Colonic mucosa (tissue), 4 donors: ENCODE measurements at places on chromosomes 3 and 15. TPM values are rescaled to one million over a fixed set of nuclear protein-coding genes. Genes with fewer than 3 reads are reported as not detected.

DNA sequence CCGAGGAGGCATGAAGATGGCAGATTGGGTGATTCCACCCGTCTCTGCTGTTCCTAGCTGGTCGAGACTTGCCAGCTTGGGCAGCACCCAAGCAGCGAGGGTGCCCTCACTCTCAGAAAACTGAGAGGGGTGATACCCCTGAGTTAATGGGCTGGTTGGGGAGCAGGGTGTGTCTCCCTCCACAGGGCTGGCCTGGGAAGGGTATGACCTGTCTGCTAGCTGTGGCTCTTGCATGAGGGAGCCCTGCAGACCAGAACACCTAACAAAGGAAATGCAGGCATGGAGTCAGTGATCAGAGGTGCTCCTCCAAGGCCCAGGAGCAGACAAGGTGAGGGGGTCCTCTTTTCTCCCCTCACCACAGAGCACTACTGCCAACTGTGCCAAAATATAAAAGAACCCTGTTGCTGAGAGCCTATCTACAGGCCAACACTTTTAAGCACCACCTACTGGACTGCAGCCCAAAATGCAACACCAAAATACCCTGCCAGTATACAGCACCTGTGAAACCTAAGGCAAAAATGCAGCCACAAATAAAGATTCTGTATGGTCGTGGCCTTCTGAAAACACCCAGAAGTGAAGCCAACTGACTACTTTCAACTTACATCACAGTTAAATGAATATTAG lies 35.8 kb upstream of the PPM1L start:
- H3K27me3 ChIP-seq, result no peaks in the 10 kb centered on the region
- no peaks in the 10 kb centered on the region for H3K4me1 ChIP-seq
- no peaks in the 10 kb centered on the region for H3K36me3 ChIP-seq
- DNase-seq, result no peak
- no peak overlapping the region for H3K27ac ChIP-seq

DNA sequence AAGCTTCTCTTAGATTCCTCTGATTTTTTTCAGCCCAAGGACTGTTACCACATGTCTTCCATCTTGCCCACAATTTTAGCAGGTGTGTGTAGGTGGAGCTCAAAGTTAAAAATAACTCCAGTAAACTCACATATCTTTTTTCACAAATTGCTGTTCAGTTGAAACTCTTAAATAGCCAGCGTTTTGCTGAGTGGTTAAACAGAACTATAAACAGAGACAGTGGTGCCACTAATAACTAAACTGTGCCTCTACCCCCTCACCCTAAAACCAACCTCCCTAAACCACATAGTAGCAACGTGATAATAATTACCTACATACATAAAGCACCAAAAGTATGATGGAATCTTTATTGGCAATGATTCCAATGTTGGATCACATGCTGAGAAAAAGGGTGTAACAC lies 525.1 kb downstream of the PDCD6IP start:
- DNase-seq, result no peak
- H3K36me3 ChIP-seq, result no peaks in the 10 kb centered on the region
- H3K4me1 ChIP-seq, result no peaks in the 10 kb centered on the region
- H3K27ac ChIP-seq, result no peak overlapping the region

DNA sequence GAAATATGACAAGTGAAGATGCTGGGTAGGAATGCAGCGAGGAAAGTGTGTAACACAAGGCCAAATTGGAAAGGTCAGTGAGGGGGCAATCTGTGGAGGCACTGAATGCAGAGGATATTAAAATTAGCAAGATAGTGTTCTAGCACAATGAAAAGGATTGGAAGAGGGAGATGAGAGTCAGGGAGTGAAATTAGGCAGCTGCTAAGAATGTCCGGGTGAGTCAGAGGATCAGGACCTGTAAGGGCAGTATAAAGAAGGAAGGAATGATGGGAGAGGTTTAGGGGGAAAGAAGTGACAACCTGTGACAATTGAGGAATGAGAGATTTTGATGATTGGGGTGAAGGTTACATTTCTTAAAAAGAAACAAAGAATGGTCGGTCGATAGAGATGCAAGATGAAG lies 103.5 kb downstream of the UBE3A start:
- H3K36me3 ChIP-seq, result no peaks in the 10 kb centered on the region
- H3K27me3 ChIP-seq, result no peaks in the 10 kb centered on the region
- no peak overlapping the region for H3K4me3 ChIP-seq
- no peaks in the 10 kb centered on the region for H3K4me1 ChIP-seq

DNA sequence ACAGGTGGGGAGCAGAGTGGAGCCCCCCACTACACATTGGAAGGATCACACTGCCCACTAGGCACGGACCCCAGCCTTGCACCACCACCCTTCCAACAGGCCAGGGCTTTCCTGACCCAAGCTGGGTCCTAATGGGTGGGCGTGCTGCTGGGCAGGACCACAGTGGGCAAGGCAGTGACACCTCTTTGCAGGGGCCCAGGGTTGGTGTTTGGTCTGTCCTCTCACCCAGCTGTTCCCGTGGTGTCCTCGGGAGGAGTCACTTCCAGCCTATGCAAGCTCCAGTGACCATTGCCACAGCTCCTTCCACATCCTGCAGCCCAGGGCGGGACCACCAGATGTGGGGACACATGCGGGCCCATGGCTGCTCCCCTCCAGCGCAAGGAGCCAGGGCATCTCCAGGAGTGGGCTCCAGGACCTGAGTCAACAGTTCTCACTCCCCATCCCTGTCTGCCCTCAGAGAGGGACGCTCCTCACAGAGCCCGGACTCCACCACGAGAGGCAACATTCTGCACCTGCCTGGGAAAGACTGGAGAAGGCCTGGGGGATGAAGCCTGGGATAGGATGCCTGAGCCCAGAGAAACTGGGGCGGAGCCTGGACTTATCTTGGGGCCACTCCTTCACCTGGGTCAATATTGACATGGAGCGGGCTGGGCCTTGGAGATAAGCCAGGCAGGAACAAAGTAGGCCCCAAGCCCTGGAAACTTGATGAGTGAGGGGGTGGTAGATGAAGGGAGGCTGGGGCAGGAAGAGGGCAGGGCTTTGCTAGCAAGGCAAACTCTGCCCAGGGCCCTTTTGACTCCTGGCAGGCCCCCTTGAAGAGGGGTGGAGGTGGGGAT lies 3.9 kb upstream of the VILL start:
- H3K4me3 ChIP-seq, result no peak overlapping the region
- no peaks in the 10 kb centered on the region for H3K36me3 ChIP-seq
- H3K27ac ChIP-seq, result peak overlapping the region; percentile 91
- H3K4me1 ChIP-seq, result peaks cover 22% of the 10 kb centered on the region
- DNase-seq, result peak; percentile 96

GRCh38 chr3:184513276-184514170 lies 48.1 kb upstream of the EPHB3 start:
- peaks cover 3% of the 10 kb centered on the region for H3K27me3 ChIP-seq
- no peak overlapping the region for H3K27ac ChIP-seq
- H3K36me3 ChIP-seq, result no peaks in the 10 kb centered on the region

- no peak overlapping the region for H3K4me3 ChIP-seq
- H3K4me1 ChIP-seq, result no peaks in the 10 kb centered on the region
- no peak overlapping the region for H3K27ac ChIP-seq
- DNase-seq, result no peak
- no peaks in the 10 kb centered on the region for H3K36me3 ChIP-seq
Observed at GRCh38 chr3:127647166-127647844, 18.3 kb downstream of the PODXL2 start.

- H3K27ac ChIP-seq, result peak overlapping the region; percentile 36
- H3K27me3 ChIP-seq, result no peaks in the 10 kb centered on the region
- H3K4me3 ChIP-seq, result no peak overlapping the region
- H3K4me1 ChIP-seq, result no peaks in the 10 kb centered on the region
- DNase-seq, result no peak
Observed at GRCh38 chr3:108453565-108453964, 56.8 kb downstream of the MYH15 start.

- no peak overlapping the region for H3K27ac ChIP-seq
- no peak overlapping the region for H3K4me3 ChIP-seq
- no peaks in the 10 kb centered on the region for H3K4me1 ChIP-seq
Observed at GRCh38 chr3:28050885-28051284, 190.5 kb upstream of the CMC1 start.

DNA sequence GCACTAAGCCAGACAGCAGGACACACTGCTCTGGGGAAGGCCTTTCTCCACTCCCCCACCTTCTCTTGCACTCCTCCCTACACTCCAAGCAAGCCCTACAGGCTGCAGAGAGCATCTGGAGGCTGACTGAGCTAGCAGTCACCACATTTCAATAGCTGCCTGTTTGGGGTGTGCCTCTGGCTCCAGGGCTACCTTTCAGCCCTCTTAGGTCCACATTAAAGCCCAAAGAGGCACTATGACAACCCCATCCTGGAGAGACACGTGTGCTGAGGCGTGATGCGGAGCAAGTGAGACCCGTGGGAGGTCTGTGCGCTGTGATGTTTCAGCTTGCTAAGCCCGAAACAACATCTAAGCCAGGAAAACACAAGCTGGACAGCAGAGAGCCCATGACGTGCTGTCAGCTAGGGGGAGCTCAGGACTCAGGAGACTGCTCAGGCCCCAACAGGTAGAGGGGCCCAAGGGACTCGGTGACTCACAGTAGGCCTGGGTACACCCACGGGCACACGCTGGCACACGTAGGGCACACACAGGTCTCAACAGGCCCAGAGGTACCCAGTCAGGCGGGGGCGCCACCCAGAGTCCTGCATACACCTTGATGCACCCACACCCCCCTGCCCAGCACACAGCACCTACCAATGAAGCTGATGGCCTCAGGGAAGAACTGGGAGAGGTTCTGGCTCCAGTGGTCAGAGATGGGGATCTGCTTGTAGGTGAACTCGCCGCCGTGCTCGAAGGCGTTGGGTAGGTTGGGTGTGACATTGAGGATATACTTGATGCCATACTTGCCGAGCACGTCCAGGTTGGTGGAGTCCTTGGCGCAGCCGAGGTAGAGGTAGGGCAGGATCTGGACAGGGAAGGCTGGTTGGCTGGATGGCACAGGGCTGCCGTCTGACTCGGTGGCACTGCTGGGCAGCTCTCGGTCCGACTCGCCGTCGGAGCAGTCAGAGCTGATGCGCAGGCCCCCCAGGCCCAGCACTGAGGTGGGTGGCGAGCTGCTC lies 2.8 kb downstream of the DUSP7 start:
- no peak overlapping the region for H3K4me3 ChIP-seq
- peak overlapping the region; percentile 78 for H3K27ac ChIP-seq

- H3K27ac ChIP-seq, result no peak overlapping the region
- H3K27me3 ChIP-seq, result no peaks in the 10 kb centered on the region
- no peak for DNase-seq
Observed at GRCh38 chr3:140834266-140835037, 107.2 kb upstream of the SLC25A36 start.

DNA sequence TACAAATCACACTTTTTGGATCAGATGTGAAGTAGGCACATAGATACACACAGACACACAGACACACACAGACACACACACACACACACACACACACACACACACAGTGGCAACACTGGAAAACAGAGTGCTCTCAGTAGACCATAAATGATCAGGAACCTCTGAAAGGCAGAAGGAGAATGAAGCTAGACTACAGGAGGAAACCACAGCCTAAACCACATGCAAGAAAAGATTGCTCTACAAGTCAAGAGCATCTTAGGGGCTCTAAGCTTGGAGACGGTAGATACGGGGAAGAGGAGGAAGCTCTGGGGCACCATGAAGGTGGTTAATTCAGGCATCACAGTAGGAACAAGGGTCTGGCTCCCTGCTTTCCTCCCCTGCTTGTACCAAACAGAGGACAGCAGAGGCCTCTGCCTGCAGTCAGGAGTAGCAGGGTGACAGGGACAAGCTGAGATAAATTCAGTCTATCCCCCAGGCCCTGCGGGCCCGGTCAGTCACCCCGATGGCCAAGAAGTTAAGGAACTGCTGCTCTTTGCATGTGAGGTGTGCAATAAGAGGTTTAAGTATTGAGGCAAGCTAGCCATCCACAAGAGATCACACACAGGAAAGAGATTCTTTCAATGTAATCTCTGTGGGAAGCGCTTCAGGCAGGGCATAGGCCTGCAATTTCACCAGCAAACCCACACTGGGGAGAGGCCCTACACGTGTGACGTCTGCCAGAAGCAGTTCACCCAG lies 23.5 kb upstream of the ARPIN start:
- H3K4me1 ChIP-seq, result no peaks in the 10 kb centered on the region
- DNase-seq, result no peak
- H3K27me3 ChIP-seq, result no peaks in the 10 kb centered on the region

DNA sequence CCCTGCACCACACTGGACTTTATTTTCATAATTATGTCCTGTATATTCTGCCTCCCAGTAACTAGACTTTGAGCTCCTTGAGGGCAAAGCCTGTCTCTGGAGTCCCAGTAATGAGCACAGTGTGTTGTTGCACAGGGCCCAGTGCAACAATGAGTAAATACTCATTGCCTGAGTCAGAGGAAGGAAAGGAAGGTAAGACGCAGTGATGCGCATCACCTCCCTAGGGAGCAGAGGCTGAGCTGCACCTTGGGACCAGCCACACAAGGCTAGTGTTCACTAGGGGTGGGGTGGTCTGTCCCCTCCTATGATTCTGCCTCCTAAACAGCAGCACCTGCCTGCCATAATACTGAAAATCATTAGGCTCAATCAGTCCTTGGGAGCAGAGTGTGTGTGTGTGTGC lies 86.6 kb upstream of the ADAMTSL3 start:
- no peaks in the 10 kb centered on the region for H3K36me3 ChIP-seq
- H3K27me3 ChIP-seq, result no peaks in the 10 kb centered on the region

DNA sequence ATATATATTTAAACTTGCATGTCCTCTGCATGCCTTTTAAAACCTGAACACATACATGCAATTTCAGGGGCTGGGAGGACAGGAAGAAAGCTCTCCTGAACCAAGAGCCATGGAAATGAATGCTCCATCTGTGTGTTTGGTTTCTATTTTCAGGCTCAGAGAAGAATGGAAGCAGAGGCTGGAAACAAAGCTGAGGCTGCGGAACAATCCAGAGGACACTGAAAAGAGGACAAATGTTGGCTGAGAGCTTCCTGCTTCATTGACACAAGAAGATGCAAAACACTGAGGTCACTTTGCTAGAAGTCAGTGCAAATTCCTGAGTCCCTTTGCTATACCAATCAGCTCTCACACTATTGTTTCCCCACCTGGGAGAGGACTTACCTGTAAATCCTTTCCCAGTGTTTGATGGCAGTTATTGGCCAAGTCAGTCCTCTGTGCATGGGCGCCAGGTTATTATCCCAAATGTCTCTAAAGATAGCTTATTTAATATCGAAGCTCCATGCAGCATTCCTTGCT lies 12.7 kb downstream of the FAM240A start:
- no peak overlapping the region for H3K27ac ChIP-seq
- peaks cover 3% of the 10 kb centered on the region for H3K4me1 ChIP-seq
- H3K27me3 ChIP-seq, result no peaks in the 10 kb centered on the region
- no peak overlapping the region for H3K4me3 ChIP-seq
- H3K36me3 ChIP-seq, result no peaks in the 10 kb centered on the region
- DNase-seq, result no peak

GRCh38 chr15:98891301-98891700 lies 116.3 kb downstream of the PGPEP1L start:
- H3K4me3 ChIP-seq, result no peak overlapping the region
- DNase-seq, result no peak
- no peaks in the 10 kb centered on the region for H3K36me3 ChIP-seq
- no peaks in the 10 kb centered on the region for H3K27me3 ChIP-seq

GRCh38 chr3:182063742-182064141 lies 352.0 kb downstream of the SOX2 start:
- no peak overlapping the region for H3K4me3 ChIP-seq
- DNase-seq, result no peak
- no peak overlapping the region for H3K27ac ChIP-seq
- H3K36me3 ChIP-seq, result no peaks in the 10 kb centered on the region
- no peaks in the 10 kb centered on the region for H3K4me1 ChIP-seq

GRCh38 chr3:42502429-42503250 lies at the start of gene VIPR1:
Gene VIPR1 (plus strand): TSS chr3:42502643. CDS start chr3:42502736, 93 bp downstream.
- H3K27ac ChIP-seq, result peak within 1 kb of the TSS; percentile 73
- no peaks in the 10 kb centered on the region for H3K36me3 ChIP-seq
- peak; percentile 95 for DNase-seq
- peaks cover 5% of the 10 kb centered on the region for H3K4me1 ChIP-seq
- H3K27me3 ChIP-seq, result peaks cover 26% of the 10 kb centered on the region

Gene PLSCR1
- total RNA-seq, result 180 TPM

Gene FRMD5
- total RNA-seq, result 2.9 TPM

Gene PRKCD
- total RNA-seq, result 75.0 TPM

Gene SMCO1
- not detected for total RNA-seq

Gene KCNMB3
- total RNA-seq, result 1.7 TPM

Gene NMNAT3
- total RNA-seq, result 4.5 TPM

Gene CELF6
- total RNA-seq, result 0.74 TPM
